ENCODE measurements at places on chromosomes 2 and 18.

DNA sequence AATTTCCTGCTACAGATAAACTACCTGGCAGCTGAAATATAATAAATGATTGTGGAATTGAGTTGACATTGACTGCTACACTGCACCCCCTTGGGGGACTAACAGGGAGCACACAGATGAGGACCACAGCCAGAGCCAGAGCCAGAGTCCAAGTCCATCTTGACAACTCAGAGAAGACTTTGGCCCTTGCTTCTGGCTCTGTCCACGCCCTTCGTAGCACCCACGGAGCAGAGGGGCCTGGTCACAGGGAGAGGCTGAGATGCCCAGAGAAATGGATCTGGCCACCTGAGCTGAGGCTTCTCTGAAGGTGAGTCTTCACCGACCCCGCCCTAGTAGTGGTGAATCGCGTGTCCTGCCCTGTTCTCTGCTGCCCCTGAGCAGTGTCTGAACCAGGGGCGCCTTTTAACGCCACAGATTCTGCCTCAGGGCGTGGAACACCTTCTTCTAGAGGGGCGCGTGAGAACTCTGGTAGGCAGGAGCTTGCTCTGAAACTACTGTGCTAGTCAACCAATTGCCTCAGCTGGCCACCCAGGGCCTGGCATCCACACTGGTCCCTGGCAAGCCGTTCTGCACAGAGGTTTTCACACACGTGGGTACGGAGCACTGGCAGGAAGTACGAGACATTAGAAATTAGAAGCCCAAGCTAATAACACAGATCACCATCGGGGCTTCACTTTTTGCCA is 35.7 kb upstream of the MAT2A start:
- DNase-seq: no peak

DNA sequence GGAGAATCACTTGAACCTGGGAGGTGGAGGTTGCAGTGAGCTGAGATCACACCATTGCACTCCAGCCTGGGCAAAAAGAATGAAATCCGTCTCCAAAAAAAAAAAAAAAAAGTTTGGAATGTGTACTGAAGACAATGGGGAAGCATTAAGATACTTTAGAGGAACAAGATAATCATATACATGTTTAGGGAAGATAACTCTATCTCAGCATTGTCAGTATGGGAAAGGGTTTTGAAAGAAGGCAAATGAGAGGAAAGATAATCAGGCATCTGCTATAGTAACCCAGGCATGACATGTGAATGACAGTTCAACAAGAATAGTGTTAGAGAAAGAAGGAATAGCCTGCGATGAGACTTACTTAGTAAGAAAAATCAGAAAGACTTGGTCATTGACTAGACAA is 112.0 kb downstream of the ATAD2B start:
- DNase-seq: no peak

GRCh38 chr2:23624378-23624777 is 239.4 kb downstream of the KLHL29 start:
- DNase-seq: no peak

DNA sequence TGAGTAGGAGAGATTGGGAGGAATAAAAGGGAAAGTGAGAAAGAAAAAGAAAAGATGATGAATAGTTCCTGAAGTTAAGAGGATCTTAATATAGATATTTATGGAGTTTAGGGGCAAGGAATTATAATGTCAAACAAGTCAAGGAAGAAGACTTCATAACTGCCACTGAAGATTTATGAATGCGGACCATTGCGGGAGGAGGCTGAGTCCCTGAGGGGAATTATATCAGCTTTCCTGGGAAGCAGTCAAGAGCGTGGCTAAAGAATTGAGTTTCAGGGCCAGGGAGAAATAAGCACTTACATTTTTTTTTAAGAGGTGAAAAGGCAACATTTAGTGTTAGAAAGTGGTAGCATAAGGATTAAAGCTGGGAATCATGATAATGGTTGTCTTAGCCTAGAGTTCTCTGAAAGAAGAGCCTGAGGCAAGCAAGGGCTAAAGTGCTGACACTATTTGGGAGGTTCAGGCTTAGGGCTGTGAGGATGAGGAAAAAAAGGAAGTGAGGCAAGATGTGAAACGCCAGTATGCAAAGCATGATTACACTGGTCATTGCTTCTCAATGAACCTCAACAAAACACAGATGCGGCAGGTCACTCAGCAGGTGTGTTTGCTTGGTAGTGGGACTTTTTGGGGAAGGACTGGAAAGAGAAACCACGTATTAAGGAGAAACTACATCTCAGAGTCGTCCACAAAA is 217.1 kb downstream of the SLC4A3 start:
- no peak for DNase-seq

- no peak for DNase-seq
Observed at GRCh38 chr18:23099621-23100020, 35.7 kb upstream of the CABLES1 start.

DNA sequence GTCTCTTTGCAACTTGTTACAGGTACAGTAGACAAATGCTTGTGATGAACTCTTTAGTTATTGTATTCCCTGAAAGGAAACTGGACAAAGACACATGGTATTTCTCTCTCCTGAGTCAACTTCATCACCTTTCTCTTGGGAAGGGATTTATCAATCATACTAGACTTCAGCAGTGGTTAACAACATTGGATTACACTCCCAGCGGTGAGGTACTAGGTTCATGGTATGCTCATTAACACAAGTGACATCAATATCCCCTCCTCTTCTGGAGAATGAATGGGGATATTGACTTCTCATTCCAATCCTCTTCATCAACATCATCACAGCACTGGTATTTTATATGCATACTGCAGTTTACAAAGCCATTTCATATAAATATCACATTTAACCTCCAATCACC is 574.6 kb downstream of the ERBB4 start:
- DNase-seq: no peak

GRCh38 chr2:148282201-148282600 is 261.3 kb downstream of the MBD5 start:
- DNase-seq: peak; percentile 43

GRCh38 chr18:48563027-48563426 is 24.2 kb downstream of the CTIF start:
- no peak for DNase-seq

DNA sequence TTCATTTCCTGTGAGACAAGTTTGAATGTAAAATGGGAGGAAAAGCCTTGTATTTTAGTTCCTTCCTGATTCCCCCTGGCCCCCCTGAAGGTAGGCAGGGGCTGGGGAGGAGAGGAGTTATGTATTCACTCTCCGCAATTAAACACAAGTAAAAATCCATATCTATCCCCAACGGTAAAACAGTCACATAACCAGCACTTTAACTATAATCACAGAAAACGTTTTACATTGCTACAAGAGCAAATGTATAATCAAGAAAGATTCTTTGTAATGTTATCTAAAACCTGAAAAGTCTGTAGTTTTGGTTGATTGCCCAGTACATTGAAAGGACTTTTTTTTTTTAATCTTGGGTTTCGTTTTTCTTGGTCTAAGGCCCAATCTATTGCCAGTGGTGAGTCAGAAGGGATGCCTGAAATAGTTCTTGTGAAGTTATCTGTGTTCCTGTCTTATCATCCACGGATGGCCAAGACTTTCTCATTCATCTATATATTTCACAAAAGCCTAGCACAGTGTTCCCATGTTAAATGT is 34.5 kb upstream of the CCNYL1 start:
- peak; percentile 74 for DNase-seq

DNA sequence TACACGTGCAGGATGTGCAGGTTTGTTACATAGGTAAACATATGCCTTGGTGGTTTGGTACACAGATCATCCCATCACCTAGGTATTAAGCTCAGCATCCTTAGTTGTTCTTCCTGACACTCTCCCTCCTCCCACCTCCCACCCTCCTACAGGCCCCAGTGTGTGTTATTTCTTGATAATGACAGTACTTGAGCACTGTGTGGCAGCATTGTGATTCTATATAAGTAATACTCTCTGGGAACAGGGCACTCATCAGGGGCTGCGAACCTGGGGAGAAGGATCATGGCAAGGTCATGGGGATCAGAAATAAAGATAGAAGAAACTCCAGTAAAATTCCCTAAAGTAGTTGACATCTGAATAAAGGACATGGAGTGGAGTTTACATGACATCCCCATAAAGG is 1256.2 kb upstream of the CRIM1 start:
- DNase-seq: no peak

DNA sequence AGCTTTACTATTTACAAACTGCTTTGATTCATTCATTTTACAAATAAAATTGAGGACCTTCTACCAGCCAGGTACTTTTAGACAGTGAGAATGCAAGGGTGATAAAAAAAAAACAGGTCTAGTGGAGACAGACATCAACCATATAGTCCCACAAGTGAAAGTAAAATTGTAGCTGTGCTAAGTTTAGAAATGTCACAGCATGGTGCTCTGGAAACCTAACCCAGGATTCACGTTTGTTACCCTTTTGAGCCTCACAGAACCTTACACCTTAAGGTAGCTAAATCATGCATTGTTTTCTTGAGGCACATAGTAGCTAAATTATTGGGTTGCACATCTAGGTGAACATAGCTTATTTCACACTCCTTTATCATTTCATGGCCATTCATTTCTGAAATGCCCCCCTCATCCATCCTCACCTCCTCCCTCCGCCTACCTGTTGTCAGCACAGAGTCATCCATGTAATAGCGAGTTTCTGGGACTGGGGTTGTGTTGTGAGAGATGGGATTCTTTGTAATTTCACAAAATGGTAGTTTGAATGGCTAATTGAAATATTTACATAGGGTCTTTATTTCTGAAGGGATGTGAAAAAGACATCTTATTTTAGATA is 7.1 kb downstream of the MTA3 start:
- DNase-seq: no peak

GRCh38 chr2:152557273-152557888 is 159.9 kb downstream of the PRPF40A start:
- DNase-seq: no peak

DNA sequence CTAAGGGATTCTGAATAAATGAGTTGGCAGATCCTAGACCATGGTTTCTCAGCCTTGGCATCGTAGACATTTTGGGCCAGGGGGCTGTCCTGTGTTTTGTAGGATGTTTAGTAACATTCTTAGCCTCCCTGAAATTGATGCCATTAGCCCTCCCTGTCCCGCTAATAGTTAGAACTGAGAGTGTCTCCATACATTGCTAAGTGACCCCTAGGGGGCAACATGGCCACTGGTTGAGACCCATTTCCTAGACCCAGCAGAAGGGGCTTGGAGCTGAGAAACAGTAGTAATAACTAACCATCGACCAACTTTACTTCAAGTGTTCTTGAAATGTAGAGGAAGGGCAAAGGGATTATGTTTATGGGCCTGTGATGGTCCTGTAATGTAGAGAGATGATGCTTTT is 40.8 kb downstream of the KCMF1 start:
- DNase-seq: no peak

GRCh38 chr18:7576685-7577084 is 9.6 kb downstream of the PTPRM start:
- DNase-seq: peak; percentile 60

DNA sequence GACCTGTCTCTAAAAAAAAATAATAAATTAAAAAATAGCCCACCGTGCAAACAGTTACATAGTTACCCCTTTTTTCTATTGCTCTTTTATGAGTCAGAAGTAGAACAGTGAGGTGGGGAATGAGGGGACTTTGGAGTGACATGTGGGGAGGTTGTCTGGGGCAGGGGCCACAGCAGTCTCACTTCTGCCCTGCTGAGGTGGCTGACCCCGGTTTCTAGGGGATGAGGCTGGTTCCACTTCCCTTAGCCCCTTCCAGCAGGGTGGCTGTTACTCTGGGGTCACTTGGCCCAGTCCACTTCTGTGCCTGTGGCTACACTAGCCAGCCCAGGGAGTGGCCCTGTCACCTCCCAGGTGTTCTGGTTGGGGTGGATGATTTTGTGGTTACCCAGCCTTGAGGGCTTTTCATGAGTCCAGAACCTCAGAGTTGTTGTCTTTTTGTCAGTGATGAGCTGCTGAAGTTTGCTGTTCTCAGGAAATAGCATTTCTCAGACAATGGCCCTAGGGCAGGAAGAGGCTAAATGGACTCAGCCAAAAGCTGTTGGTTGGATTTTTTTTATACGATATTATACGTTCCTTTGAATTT is 28.0 kb upstream of the SCLY start:
- no peak for DNase-seq

DNA sequence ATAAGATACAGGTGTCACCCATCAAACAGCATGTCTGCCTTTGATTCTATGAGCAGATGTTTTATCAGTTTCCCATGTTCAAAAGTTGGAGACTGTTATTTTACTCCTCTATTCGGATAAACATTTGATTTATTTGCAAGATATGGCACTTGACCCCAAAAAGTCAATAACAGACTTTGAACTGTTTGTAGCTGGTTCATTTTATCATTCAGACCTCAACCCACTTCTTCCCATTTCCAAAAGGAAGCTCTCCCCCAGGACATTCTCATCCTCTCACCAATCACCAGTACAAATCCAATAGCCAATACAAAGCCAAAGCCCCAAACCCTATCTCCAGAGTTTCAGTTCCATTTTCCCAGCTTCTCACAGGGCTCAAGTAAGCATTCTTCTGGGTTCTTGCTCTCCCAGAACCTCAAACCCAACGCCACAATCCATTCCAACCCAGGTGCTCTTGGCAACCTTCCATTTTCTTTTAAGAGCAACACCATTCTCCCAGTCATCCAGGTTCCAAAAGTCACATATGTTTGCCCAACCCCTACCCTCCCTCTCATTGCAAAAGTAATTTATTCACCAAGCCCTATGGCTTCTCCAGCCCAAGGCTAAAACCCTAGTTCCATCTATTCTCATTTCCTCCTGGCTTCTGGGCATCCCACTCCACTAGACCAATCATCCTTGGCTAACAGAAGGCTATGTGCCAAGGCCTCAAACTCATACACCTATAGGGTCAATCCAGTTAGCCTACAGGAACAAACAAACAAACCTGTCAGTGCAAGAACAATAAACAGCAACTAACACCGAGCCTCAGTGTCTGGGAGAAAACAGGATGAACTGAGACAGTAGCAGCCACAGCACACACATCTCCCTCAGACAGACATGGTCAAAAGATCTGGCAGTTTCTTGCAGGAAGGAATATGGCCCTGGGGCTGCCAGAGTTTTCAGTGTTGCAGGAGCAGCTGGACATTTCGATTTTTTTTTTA is 9.2 kb downstream of the ACVR1 start:
- no peak for DNase-seq

- DNase-seq: no peak
Observed at GRCh38 chr2:174680221-174680620, 82.6 kb upstream of the WIPF1 start.

- DNase-seq: no peak
Observed at GRCh38 chr2:118843483-118844132, 3.8 kb downstream of the EN1 start.

DNA sequence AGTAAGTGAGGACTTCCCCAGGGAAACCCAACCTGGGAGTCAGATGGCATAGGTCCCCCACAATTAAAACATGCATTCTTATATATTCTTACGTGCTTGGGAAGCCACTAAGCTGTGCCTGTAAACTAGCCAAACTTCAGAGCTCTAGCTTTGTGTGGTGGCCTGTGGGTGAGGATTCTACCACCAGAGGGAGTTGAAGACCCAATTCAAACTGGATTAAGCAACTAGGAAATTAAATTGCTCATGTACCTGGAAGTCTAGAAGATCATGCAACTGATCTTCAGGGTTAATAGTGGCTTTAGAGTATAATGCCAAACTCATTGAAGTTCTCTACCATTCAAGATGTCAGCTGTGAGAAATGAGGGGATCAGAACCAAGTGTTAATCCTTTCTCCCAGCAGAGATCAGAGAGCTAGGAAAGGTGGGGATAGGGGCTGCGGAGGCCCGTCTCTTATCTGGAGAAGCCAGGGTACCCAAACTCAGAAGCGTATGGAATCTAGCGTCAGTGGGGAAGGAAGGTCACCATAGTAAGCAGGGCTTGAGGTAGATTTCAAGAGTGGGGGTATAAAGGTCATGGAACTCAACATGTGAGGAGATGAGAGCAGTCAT is 53.2 kb upstream of the CCDC85A start:
- peak; percentile 5 for DNase-seq
